ENCODE measurements at places on chromosomes 11 and 22.
A peak's percentile ranks its signal among the peaks of the same experiment; 100 is the strongest.

GRCh38 chr11:104663190-104664140 lies 234.8 kb downstream of the CASP12 start:
- DNase-seq, result no peak

- DNase-seq, result no peak
Measured at GRCh38 chr11:14872032-14872431, 20.0 kb downstream of the CYP2R1 start.

DNA sequence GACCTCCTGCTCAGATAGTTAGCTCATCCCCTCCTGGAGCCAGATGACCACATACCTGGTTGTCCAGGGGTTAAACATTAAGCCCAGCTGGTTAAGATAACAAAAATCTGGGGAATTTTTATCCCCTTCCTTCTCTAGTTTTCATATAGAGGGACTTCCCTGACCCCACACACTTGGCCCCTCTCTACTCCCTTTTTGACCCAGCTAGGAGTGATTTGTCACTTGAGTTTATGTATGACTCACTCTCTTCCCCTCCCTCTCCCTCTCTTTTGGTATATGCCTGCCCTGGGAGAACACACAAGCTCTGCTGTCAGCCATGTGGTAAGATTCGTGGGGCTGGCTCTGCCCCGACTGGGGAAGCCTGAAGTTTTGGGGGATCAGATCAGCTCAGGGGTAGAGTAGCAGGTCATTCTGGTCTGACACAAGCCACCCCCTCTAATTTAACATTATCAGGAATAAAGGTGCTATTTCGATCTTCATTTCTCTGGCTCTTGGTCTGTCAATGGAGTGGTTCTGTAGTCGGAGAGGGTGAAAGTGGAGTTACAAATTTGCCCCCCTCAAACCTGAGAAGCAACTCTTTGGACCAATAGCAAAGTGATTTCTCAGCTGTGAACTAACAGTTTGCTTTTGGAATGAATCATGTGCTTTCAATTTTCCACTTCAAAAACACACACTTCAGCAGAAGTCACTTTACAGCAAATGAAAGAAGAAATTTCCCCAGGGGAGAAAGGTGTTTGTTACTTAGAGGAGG lies 415.3 kb upstream of the CADM1 start:
- DNase-seq, result peak; percentile 24

DNA sequence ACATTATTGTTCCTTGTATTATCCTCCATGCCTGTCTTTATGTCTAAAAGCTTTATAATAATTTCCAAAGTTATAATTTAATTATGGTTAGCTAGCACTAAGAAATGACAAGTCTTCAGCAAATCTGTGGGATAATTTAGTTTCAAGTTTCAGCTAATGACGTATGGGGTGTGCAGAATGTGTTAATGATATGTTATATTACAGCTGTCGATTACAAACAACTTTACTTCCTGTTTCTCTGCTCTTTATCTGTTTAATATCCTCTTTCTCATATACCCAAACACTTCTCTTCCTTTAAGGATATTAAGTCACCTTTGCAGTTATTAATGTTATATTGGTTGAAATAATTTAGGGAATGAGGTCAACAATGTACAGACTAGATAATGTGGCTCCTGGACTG lies 161.8 kb downstream of the CASP12 start:
- DNase-seq, result no peak

- no peak for DNase-seq
Measured at GRCh38 chr22:23109441-23109978, 32.3 kb downstream of the RSPH14 start.

DNA sequence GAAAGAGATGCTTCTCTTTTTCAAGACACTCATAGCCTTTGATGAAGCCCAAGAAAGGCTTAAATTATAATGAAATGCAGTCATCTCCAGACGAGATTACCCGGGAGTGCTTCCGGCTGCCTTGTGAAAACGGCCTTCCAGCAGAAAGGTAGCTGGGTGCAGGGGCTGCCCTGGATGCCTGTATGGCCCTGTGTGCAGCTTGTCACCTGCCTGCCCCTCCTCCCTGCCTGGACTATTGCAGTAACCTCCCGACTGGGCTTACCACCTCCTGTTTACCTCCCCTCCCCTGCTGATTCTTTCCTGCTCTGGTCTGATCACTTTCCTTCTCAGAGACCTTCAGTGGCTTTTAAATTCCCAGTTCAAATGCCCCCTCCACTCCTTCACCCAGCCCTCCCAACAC lies 126.4 kb upstream of the SYT13 start:
- no peak for DNase-seq

GRCh38 chr11:18615628-18616392 lies 16.2 kb downstream of the MISFA start:
- no peak for DNase-seq

DNA sequence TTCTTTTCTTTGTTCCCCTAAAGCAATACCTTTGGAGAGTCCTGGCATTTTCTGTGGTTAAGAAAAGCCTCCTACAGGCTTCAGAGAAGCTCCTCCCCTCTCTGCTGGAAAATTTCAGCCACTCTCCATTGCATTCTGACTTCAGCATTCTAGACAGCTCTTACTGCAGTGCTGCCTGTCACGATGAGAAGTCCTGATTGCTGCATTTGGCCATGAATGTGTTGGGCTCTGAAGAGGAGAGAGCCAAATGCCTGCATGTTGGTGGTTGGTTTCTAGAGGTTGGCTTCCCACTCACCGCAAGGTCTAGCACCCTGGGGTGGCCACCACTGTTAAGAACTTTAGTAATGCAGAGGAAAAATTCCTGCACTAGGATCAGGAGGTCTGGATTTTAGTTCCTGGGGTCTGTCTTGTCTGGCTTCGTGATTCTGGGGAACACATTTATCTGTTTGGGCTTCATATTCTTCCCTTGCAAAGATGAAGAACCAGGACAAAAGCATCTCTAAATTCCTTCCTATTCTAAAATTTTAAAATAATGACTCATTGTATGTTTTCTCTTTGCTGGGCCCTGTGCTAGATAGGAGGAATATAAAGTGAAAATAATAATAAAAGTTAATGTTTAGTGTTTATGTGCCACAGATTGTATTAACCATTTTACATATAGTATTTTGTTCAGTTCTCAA lies 38.1 kb downstream of the COA4 start:
- no peak for DNase-seq

DNA sequence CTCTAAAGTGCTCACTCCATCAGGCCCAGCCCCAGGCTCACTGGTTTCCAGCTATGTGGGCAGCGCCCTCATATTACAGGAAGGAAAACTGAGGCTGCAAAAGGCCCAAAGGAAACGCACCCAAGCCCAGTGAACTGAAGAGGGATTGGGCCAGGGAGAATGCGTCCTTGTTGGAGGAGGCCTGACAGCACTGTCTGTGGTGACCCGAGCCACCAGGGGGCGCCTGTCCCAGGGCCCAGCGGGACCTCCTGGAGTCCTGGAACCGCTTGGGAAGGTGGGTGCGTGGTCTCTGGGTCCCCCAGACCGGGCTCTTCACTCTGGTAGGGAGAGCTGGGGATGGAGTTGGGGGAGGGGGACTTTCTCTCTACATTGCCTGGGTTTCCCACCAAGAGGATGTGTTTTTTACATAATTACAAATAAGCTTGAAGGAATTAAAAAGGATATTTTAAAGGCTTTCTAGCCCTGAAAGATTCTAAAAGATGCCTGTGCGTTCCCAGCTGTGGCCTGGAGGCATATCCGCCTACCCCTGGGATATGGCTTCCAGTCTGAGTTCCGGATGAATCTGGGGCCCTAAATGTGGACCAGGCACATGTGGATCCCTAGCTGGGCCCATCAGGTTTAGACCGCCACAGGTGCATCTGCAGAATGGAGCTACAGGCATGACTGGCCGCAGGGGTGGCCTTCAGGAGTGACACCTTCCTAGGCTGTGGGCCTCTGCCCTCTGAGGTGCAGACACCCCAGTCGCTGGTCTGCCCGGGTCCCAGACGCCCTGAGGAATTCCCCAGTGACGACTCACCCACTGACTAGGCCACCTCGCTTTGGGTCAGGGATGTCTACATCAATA lies 4.2 kb downstream of the SPI1 start:
- peak; percentile 91 for DNase-seq

GRCh38 chr11:19651653-19652052 lies 61.0 kb upstream of the NAV2 start:
- DNase-seq, result no peak

- DNase-seq, result no peak
Measured at GRCh38 chr22:21823740-21824444, 43.6 kb downstream of the MAPK1 start.

DNA sequence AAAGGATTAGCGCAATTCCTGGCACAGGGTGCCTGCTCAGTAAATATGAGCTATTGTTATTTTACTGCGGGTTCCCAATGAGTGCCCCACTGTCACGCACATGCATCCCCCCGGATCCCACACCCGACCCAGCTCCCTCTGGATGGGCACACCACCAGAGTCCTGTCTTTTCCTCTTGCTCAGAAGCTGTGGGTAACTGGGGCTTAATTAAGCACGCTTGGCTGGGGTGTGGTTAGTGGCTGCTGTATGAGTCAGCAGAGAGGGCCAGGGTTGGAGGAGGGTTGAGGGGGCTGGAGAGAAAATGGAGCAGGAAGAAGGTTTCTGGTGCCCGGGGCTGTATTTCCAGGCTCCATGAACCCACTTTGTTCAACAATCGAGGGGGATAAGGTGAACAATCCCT lies 30.3 kb upstream of the NECTIN1 start:
- DNase-seq, result no peak

DNA sequence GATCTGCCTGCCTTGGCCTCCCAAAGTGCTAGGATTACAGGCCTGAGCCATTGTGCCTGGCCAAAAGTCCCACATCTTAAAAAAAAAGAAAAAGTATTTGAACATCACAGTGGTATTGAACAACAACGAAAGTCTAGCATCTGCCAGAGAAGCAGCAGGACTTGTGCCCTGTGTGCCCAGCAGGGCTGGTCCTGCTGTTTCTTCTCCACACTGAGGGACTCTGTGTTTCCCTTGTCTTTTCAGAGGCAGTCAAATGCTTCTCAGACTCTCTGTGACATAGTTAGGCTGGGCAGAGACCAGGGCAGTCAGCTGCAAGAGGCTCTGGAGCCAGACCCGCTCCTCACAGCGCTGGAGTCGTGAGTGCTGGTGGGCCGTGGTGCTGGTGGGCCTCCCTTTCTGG lies 56.2 kb downstream of the SBF1 start:
- no peak for DNase-seq

GRCh38 chr11:75233754-75234172 lies 6.8 kb upstream of the TPBGL start:
- DNase-seq, result no peak

GRCh38 chr11:71341596-71341995 lies 89.2 kb upstream of the SHANK2 start:
- DNase-seq, result no peak

- DNase-seq, result no peak
Measured at GRCh38 chr11:57354699-57355098, 16.5 kb downstream of the P2RX3 start.
